ENCODE measurements at places on chromosomes 13 and 19.

GRCh38 chr19:4216846-4217245 is 12.5 kb upstream of the EBI3 start:
- no peak for DNase-seq

GRCh38 chr13:51044023-51044665 is 66.9 kb downstream of the C13orf42 start:
- no peak for DNase-seq

DNA sequence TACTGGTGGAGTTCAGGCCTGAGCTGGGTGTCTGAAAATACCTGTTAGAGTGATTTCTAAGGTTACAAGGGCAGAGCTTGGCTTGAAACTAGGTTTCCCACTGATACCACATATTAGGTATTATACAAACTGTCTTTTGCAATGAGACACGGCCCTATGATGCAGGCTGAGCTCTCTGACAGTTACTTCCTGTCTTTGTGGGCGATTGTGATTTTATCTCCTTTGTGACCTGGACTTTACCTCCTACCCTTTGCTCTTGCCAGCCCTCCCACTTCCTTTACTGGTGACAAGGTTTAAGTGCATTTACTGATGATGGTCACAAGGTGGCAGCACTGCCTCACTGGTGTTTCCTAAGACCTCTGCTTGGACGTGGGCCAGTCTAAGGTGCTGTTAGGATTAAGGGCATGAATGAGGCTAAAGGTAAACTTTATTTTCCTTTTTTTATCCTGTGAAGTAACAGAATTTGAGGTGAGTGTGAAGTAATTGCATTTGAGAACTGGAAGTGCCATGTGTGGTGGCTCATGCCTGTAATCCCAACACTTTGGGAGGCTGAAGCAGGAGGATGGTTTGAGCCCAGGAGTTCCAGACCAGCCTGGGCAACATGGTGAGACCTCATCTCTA is 7.7 kb upstream of the CXCL17 start:
- DNase-seq, result peak; percentile 73

DNA sequence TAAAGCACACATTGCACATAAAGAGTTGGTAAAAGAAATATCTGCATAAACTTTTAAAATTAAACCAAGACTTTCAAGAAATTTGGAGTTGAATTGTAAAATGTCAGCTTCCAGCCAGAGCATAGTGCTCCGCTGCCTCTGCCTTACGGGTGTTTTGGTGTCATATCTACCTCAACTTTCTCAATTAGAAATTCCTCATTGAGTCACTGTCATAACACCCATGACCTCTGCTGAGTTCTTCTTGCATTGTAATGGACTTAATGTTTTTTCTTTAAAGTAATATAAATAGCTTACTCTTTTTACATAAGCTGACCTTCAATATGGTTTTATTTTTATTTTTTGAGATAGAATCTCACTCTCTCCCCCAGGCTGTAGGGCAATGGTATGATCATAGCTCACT is 551.0 kb upstream of the NBEA start:
- no peak for DNase-seq

- DNase-seq, result no peak
These were observed 26.3 kb downstream of the SIPA1L3 start for GRCh38 chr19:37932985-37933936.

DNA sequence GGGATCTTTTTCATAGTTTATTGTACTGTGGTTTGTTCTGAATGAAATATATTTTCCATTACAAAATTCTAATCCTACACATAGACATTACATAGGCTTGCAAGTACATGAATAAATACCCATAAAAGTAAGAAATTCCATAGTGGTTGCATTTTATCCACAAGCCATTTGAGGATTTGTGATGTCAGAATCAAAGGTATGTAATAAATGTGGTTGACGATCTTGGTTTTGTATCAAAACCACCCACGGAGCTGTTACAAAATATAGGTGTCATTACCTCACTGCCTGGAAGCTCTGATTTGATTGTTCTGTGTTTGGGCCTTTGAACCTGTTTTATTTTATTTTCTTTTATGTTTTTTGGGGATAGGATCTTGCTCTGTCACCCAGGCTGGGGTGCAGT is 125.1 kb downstream of the NALCN start:
- no peak for DNase-seq

DNA sequence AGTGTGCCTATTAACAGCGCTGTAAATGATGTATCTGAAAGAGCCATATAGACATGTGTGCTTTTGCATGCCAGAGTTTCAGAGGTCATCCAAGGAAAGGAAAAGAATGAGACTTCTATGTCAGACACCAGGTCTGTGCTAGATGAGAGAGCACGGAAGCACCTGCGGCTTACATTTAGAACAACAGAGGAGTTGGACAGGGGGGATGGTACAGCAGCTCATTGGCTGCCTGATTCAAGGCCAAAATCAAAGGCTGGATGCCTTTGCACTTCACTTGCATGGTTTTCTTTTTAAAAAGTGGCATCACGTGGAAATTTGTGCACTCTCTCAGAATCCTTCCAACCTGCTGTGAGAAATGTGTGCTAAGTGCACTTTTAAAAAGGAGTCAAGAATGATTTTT is 32.8 kb upstream of the AMER2 start:
- no peak for DNase-seq

DNA sequence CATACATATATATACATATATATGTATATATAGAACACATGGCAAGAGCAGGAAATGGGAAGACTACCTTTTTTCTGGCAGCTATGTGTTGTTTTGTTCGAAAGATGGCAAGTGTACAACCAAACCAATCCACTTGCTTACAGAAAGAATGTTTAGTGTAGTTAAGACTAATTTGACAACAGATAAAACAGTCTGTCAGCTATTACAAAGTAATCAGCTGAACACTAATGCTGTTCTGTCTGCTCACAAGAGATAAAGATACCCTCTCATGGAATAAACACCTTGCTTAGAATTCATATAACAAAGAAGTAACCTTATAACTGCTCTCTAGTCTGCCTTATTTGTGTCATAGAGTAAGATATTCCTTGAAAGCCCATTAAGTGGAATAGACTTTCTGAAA is 858 bp upstream of the KCNRG start:
- no peak for DNase-seq

GRCh38 chr19:58492265-58492664 is 16.1 kb downstream of the ZNF446 start:
- no peak for DNase-seq

- DNase-seq, result no peak
These were observed 1.7 kb downstream of the TPRX2 start for GRCh38 chr19:47860602-47861297.

DNA sequence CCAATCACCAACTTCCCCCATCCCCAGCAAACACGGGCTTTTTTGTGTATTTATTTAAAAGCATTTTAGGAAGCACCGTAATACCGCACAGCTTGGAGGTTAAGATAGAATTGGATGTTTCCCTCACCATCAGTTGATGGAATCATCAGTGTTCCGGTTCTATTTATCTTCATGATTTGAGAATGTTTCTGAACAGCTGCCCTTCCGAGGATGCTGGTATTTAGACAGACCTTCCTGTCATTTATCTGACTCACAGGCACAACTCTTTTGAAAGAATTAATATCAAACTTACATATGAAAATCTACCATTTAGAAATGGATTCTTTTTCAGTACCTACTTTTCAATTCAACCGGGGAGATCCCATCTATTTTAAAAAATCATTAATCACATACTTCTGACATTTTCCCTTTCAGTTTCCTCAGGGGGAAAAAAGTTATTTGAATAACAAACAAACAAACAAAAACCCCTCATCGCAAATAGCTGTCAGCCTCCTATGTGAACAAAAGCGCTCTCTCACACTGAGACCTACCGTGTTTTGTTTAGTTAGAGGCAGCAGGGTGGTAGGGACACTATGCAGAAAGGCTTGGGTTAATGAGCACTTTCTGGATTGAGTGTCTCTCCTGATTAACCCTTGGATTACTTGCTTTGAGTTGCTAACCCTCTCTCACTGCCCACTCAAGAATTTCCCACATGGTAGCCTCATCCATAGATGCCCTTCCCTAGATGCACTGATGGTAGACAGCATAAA is 189.3 kb downstream of the TM9SF2 start:
- DNase-seq, result no peak

DNA sequence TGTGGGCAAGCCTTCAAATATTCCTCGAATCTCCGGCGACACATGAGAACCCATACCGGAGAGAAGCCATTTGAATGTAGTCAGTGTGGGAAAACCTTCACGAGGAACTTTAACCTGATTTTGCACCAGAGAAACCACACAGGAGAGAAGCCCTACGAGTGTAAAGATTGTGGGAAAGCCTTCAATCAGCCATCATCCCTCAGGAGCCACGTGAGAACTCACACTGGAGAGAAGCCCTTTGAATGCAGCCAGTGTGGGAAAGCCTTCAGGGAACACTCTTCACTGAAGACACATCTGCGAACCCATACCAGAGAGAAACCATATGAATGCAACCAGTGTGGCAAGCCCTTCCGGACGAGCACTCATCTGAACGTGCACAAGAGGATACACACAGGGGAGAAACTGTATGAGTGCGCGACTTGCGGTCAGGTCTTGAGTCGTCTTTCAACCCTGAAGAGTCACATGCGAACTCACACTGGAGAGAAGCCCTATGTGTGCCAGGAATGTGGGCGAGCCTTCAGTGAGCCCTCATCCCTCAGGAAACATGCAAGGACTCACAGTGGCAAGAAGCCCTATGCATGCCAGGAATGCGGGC is 28.8 kb downstream of the ZNF333 start:
- no peak for DNase-seq

DNA sequence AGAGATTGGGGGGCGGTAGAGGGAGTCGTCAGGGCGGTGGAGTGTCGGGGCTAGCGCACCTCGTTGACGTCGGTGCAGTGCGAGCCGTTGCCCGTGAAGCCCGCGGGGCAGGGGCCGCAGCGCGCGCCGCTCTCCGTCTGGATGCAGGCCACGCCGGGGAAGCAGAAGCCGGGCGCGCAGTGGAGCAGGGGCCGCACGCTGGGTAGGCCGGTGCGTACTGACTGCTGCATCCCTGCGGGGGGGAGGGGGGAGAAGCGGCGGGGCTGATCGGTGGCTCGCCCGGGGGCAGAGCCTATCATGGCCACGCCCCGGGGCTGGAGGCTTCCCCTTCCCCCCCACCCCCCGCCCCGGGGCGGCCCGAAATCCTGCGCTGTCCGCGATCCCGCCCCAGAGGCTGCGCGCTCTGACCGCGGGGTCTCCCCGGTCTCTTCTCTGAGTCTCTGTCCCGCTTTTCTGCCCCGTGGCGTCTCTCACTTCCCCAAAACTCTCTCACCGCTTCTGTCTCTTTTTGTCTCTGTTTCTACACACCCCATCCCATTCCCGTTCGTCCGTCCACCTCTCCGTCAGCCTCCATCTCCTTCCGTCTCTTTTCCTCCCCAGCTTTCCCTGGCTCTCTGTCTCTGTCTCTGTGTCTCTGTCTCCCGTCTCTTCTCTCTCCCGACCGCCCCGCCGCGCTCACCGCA is 1.1 kb downstream of the COMP start:
- DNase-seq, result no peak

DNA sequence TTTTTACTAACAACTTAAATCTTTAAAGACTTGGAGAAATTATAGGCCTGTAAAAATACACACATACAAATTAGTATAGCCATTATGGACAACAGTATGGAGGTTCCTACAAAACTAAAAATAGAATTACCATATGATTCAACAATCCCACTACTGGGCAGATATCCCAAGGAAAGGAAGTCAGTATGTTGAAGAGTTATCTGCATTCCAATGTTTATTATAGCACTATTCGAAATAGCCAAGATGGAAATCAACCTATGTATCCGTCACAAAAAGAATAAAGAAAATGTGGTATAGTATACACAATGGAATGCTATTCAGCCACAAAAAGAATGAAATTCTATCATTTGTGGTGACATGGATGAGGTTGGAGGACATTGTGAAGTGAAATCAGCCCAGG is 37.2 kb downstream of the SLITRK1 start:
- no peak for DNase-seq

DNA sequence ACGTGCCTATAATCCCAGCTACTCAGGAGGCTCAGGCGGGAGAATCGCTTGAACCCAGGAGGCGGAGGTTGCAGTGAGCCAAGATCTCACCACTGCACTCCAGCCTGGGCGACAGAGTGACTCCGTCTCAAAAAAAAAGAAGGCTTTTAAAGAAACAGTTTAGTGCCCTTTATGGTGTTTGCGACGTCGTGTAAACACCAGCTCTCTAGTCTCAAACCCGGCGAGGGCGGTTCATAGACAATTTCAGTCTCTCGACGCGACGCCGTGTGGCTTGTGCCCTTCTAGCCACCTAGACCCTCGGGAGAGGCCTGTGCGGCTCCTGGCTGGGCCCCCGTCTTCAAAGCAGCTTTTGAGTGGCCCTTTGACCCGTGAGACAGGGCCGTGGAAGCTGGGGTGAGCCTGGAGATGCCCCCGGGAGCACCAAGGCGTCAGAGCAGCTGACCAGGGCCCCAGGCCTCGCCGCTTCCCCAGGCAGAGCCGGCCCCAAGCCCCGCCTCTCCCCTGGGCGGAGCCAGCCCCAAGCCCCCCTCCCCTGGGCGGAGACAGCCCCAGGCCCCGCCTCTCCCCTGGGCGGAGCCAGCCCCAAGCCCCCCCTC is 5.0 kb upstream of the MADCAM1 start:
- DNase-seq, result no peak

DNA sequence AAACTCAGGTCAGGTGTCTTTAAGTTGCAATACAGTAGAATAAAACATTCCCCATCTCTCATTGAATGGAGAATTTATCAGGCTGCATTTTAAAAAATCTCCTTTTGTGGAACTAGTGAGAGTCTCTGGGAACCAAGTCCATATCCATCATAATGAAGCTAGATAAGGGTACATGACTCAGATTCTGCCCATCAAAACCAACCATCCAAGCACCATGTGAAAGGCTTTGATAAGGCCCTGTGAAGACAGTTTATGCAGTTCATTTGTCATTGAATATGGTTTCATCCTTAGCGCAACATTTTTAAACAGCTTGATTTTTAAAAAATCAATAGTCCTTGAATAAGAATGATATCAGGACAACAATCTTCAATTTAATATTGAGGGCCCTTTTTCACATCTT is 56.3 kb upstream of the DIAPH3 start:
- no peak for DNase-seq

GRCh38 chr13:31048521-31048920 is 113.2 kb downstream of the HSPH1 start:
- no peak for DNase-seq

- DNase-seq, result no peak
These were observed 66.2 kb downstream of the FOXO1 start for GRCh38 chr13:40600149-40600751.
